Peyer's patch (tissue), 4 donors: ENCODE measurements at places on chromosomes 11 and 22. TPM values are rescaled to one million over a fixed set of nuclear protein-coding genes. Genes with fewer than 3 reads are reported as not detected.

DNA sequence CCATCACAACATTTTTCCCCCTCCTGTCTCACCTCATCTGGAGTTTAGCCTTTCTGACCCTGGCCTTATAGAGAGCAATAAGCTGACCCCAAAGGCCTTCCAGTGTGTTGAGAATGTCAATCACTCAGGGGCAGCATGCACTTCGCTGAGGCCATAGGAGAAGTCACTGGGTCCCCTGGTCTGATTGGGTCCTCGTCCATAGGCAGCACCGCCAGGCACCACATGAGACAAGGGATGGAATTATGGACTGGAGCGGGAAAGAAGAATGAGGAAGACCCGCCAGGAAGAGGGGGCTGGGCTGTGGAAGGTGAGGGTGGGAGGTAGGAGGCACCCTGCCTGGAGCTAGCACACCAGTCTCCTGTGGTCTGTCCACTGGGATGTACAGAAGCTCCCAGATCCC lies 72.9 kb downstream of the DSCAML1 start:
- no peak for DNase-seq

GRCh38 chr11:57493507-57494503 lies 21.7 kb downstream of the SLC43A1 start:
- peak; percentile 61 for DNase-seq

- no peak for DNase-seq
Observed at GRCh38 chr11:128481135-128481534, 106.2 kb downstream of the ETS1 start.

The GRK3 gene
- total RNA-seq = 3.2 TPM

DNA sequence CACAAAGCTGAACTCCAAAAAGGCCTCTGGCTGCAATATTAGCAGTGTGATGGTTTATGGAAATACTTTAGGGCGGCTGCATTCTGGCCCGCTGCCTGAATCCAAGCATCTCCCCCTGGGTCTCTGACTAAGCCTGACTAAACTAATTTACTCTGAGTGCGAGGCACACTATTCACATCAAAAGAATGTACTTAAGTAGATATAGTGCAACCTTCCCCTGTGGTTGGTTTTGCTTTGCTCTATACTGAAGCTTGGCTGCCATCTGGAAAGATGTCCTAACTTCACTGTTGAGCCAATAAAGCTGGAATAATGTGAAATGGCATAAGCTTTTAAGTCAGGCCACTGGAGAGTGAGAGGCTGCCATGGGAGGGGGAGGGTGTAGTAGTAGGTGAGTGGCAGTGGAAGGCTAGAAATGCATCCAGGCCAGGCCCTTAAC lies 321.6 kb downstream of the AASDHPPT start:
- DNase-seq = no peak

The TMEM151A gene
- total RNA-seq = not detected

The OVOL1 gene
- total RNA-seq = 33.1 TPM

GRCh38 chr11:19506816-19507486 lies 205.7 kb upstream of the NAV2 start:
- DNase-seq = no peak

DNA sequence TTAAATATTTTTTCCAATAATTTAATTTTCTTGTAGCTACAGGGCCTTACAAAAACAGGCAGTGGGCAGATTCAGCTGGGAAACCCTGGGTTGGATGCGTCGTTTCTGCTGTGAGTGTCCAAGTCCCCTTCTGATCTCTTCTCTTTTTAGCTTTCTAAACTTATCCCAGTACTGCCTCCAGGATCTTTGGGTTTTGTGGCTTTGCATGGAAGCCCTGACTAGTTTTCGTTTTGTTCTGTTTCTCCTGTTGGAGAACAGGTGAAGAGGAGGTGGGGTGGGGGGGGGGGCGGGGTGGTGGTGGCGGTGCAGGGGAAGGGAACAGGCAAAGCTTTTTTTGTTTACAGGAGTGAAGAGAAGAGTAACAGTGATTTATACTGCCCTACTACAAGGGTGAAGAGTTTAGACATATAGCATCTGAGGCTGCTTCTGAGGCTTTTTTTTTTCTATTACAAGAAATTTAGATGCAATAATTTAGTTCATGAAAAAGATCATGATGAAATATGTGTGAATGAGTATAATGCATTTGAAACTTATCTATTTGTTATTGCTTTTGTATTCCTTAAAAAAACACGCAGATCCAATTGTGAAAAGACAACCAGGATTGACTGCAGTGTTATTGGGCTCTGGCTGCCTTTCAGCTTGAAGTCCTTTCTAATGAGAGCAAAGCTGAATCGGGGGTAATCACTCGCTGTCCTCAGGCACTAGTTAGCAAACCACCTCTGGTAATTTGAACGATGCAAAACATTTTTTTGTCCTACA lies 142.9 kb downstream of the NCAM1 start:
- DNase-seq = no peak

DNA sequence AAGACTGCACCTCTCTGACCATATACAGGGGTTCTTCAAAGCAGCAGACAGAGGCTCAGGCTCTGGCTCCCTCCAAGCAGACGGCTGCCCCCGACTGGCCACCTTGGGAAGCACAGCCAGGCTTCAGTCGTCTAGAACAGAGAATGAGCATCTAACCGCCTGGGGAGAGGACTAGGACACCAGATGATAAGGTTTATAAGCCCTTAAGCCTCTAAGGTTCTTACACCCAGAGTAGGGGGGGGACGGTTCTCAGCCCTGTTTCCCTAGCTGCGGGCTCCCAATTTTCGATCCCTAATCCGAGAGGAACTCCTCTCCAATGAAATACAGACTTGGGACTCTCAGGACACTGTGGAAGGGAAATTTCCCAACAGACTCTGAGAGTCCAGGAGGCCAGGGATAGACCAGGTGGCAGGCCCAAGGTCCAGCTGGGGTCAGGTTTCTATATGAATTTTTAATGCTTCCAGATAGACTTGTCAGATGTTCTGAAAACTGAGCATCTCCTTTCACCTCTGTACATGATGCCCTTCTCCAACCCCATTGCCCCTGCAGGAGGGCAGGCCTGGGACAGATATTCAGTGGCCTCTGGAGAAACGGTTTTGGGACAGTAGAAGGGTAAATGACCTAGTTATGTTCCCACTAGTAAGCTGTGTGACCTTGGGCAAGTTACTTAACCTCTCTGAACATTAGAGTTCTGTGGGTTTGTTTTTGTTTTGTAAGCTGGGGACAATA lies 20.2 kb downstream of the RTN4RL2 start:
- DNase-seq = peak; percentile 49

GRCh38 chr11:103091064-103091800 lies 728 bp downstream of the DCUN1D5 start:
- DNase-seq = peak; percentile 64

The GTSE1 gene
- 14.9 TPM for total RNA-seq

GRCh38 chr11:57751676-57752253 lies at the start of gene BTBD18:
TSS of gene BTBD18 (minus strand) at chr11:57751819. CDS start at chr11:57751188, 631 bp downstream.
- no peak for DNase-seq

- no peak for DNase-seq
Observed at GRCh38 chr11:78216021-78216420, 27.3 kb downstream of the USP35 start.

The C22orf15 gene
- not detected for total RNA-seq

The GPR83 gene
- not detected for total RNA-seq

GRCh38 chr11:126489836-126490660 lies 134.6 kb downstream of the ST3GAL4 start:
- no peak for DNase-seq

DNA sequence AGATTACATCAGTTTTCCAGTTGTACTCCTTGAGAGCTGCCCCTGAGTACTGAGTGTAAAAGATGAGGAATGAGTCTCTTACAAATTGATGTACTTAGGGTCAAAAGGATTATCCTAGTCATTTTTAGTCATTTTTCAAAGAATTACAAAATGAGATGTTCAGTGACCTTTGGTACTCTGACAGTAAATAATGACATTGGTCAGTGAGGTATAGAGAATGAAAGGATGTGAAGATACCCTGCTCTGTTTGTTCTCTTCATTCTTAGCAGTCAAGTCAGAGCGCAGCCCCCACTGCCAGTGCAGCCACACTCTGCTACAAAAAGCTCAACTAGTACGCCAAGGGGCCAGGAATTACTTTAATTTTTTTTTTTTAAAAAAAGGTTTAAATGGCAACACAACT lies 4.1 kb upstream of the ESAM start:
- DNase-seq = no peak

DNA sequence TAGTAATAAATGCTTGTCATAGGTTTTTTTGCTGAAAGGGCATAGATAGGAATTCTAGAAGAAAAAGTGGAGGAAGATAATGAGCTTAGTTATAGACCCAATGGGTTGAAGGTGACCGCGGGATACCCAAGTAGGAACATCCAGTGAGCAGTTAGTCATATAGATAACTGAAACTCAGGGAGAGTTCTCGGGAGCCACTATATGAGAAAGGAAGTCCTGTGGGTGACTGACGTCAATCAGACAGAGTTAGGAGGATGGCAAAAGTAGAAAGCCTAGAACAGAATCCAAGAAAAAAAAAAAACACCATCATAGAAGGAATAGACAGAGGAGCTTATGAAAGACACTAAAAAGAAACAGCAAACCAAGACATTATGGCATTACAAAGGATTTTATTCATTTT lies 1.6 kb upstream of the CNGA4 start:
- DNase-seq = no peak

DNA sequence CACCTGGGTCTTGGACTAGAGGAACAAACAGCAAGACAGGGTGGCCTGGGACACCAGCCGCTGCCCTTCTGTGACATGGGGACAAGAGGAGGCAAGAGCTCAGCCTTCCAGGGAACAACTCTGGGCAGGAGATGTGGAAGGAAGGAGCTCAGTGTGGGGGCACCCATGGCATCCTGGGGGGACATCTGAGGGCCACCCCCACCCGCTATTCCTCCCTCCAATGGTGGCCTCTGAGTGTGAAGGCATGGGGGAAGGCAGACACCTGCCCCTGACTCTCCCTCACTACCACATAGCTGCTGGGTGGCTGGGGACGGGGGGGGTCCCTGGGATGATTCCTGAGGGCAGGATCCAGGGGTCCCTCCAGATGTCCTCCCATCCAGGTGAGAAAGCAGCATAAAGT lies 4.5 kb downstream of the APOBEC3B start:
- no peak for DNase-seq

The APOL4 gene
- 0.35 TPM for total RNA-seq

DNA sequence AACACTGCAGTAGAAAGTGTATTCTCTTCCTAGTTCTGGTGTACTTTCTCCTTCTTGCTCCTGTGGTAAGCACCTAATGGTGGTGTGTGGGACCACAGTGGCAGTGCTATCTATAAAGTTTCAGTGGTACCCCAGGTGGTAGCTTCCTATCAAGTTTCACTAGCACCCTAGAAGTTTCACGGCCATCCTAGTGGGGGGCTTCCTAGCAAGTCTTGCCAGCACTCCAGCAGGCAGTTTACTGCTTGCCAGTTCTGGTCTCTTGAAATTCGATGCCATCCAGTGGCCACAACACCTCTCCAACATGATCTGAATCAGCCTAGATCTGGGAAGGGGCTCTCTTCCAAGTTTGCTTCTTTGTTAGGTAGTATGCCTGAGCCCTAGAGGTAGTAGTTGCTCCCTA lies 229.6 kb downstream of the SWAP70 start:
- no peak for DNase-seq

GRCh38 chr11:17186932-17187692 lies 20.7 kb downstream of the PIK3C2A start:
- no peak for DNase-seq

The MMP27 gene
- total RNA-seq = not detected

- DNase-seq = peak; percentile 66
Observed at GRCh38 chr11:16985297-16985696, 28.9 kb downstream of the PLEKHA7 start.

- DNase-seq = no peak
Observed at GRCh38 chr22:21033895-21034294, 1.5 kb upstream of the SLC7A4 start.

The ALDH3B2 gene
- not detected for total RNA-seq

The ARFIP2 gene
- 134 TPM for total RNA-seq

GRCh38 chr22:44449061-44449682 lies 48.9 kb downstream of the RTL6 start:
- DNase-seq = peak; percentile 36

- peak; percentile 40 for DNase-seq
Observed at GRCh38 chr22:42294034-42294985, 23.9 kb upstream of the TCF20 start.

DNA sequence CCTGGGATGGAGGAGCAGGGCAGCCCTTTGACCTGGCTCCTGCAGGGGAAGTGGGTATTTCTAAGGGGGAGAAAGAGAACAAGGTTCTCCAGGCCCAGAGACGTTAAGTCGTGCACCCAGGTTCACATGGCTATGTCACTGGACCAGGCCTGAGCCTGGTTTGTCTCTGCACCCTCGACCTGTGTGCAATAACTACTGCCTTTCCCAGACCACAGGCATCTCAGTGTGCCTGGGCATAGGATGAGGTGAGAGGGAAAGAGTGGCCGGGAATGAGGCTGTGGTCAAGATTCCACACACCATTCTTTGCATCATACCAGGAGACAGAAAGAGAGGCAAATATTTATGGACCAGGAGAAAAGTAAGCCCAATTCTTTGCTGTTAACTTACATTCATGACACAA lies 66.8 kb downstream of the PRR5L start:
- DNase-seq = no peak

GRCh38 chr22:32706149-32706548 lies 95.4 kb upstream of the TIMP3 start:
- DNase-seq = no peak

DNA sequence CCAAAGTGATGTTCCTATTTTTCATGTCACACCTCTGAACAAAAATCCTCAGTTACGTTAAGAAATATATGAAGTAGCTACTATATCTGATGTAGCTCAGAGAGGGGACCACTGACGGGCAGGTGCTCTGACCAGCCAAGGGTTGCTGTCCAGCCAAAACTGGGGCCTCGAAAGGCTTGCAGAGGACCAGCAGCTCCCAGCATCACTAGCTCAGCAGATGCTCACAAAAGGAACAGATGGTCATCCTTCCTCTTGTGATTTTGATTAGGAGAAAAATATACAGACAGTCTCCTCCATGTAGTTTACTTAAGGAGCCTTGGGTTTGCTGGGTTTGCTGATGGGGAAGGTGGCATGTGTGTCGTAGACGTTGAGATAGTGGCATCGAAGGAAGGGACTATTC lies 374.6 kb upstream of the B3GAT1 start:
- no peak for DNase-seq

The TRIM48 gene
- not detected for total RNA-seq

DNA sequence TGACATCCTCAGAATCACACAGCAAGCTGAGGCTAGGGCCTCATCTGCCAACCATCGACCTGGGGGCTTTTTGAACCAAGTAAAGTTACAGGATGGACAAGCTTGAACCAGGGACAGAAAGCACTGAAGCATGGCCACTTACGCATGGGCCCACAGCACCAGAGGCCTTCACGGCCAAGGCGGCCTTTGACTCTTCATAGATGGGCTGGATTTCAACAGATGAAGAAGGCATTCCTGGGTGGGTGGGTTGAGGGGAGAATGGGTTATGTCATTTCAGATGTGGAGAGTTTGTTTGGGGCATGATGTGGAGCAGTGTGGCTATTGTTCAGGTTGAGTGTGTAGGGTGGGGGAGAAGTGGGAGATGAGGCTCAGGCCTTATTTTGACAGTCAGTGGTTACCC lies 60.2 kb downstream of the LRRC32 start:
- DNase-seq = no peak

DNA sequence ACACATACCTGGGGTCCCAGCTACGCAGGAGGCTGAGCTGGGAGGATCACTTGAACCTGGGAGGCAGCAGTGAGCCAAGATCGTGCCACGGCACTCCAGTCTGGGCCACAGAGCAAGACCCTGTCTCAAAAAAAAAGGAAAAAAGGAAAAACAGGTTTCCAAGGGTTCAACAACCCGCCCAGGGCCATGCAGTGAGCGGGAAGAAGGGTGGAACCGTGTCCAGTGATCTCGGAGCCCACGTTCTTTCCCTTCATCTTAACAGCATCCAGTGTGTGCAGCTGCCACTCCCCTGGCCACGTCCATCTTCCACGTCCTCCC lies 14.9 kb upstream of the LRP5 start:
- no peak for DNase-seq
